Right lung (tissue), 10 donors: ENCODE measurements at places on chromosomes 1 and 21.

DNA sequence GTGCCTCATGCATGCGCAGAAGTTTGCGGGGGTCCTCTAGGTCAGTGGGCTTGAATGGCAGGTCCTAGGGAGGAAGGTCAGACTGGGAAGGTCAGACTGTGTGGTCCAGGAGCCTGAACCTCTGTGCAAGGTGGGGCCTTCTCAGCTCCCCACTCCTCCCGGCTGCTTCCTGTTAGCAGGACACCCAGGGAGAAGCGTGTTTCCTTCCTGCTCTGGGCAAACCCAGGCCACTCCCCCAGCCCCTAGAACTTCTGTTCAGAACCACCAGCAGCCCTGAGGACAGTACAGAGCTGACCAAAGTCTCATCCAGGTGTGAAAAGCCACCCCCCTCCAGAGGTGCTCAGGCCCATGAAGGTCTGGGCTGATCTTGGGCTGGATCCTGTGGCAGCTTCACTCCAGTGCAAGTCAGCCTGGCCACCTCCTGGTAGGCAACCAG lies 29.9 kb downstream of the NAV1 start:
- DNase-seq, result no peak

DNA sequence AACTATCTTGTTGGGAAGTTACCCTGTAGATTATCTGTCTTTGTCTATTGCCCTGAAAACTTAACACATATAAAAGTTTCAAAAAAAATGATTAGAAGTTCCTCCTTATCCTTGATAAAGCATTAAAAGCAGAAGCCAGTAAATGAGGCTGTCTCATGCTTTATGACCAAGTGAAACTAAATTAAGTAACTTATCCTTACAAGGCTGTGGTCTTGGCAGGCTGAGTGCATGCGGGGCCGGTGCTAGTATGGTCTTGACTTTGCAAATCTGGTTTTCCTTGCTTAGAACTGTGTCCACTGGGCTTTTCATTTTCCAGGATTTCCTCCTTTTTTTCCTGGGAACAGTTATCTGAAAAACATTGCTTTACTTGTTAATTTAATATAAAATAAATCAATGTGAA lies 43.1 kb downstream of the PCNX2 start:
- peak; percentile 15 for DNase-seq

GRCh38 chr1:241639623-241640148 lies 483 bp downstream of the CHML start:
- DNase-seq, result peak; percentile 38

GRCh38 chr1:109815809-109816174 lies 52.1 kb upstream of the EPS8L3 start:
- no peak for DNase-seq

GRCh38 chr1:218079347-218079746 lies 205.7 kb upstream of the RRP15 start:
- DNase-seq, result no peak

- no peak for DNase-seq
Measured at GRCh38 chr1:236009857-236010256, 55.0 kb downstream of the NID1 start.
